ENCODE measurements at places on chromosomes 16 and 17.

DNA sequence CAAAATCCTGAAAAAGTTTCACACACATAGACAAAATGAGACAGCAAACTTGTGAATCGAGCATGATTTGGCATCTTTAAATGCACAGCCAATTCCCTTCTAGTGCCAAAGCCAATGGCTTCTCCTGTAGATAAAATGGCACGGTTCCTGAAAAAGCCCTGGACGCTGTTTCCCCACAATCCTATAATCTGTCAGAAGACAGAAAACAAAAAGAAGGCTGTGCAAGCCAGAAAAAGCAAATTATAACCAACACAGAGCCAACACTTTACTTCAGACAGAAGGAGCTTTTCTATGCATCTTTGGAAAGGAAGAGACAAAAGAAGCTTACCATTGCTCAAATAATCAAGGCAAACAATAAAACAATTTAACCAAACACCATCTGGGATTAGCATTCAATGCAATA lies 23.8 kb downstream of the FAM222B start:
- no peak for DNase-seq

GRCh38 chr17:80080081-80080480 lies 21.3 kb upstream of the GAA start:
- no peak for DNase-seq

GRCh38 chr16:55663765-55664677 lies 8.2 kb downstream of the SLC6A2 start:
- DNase-seq: no peak

- DNase-seq: no peak
These were observed 18.5 kb downstream of the ITPRIPL2 start for GRCh38 chr16:19132255-19132654.

- DNase-seq: no peak
These were observed 1.9 kb downstream of the HS3ST3A1 start for GRCh38 chr17:13599864-13600263.

DNA sequence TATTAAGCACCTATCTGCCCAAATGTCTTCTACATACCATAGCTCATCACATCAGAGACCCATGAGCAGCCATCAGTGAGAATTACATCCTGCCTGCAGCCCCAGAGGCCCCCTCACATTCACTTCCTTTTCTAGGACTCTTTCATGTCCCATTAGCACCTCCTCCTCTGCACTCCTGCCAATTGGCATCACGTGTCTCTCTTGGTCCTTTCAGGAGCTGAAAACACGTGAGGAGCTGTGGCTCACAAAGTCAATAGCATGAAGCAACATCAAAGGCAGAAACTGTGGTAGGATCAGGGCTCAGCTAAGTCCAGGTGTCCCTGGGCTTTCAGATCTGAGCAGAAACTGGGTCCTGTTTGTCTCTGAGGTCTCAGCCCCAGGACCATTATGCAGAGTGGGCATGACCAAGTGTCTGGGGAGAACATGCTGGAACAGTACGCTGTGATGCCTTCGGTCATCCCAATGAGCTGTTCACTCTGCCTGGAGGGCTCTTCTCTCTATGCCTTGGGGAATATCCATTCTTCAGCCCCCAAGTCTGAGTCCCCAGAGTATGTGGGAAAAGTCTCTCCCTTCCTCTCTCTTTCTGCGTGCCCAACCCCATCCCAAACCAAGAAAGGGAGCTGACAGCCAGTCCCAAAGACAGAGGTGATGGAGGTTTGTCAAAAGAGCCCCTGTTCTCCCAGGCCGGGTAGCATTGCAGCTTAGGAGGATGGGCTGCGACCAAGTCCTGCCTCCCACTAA lies 457.0 kb upstream of the CDH5 start:
- no peak for DNase-seq

Measured in amniotic stem cell (primary cell).